Cerebellar nuclear complex (tissue), 1 donor: ENCODE measurements at places on chromosomes 2 and 18.

DNA sequence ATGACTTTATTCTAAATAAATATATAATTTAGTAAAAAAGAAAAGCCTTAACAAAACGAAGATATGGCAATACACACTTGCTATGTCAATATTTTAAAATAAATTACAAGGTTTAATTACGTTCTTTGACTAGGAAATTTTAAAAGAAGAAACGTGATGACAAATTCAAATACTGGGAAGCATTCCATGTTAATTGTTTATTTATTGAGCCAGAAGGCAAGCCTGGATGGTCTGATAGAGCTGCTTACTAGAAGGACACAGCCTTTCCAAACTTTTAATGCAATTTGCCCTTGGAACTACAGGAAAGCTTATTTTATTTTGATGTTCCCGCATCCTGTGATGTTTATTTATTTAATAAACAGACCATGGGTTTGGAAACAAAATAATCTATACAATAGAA is 33.4 kb upstream of the DSEL start:
- no peak for DNase-seq

DNA sequence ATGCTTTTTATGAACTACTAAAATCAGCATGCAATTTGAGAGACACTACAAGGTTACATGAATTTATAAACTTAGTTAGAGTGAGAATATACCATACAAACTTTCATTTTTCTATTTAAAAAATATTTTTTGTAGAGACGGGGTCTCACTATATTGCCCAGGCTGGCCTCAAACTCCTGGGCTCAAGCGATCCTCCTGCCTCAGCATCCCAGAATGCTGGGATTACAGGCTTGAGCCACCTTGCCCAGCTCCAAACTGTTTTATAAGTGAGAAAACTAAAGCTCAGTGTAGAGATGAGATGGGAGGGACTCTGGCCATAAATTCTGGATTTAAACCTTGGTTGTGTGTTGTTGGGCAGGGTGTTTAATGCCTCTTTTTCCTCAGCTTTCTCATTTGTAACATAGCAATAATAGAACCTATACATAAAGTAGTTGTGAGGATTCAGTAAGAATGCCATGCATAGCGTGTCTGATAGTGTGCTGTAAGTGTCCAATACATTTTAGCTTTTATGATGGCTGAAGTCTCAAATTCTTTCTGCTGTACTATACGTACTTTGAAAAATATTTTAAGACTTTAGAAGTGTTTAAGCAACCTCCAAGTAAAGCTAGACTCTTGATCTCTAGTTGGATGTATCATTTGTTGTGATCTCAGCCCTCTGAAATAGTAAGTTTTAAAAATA is 9.7 kb downstream of the CAB39 start:
- no peak for DNase-seq

GRCh38 chr18:22848615-22849014 is 84.5 kb upstream of the RBBP8 start:
- DNase-seq, result no peak

- DNase-seq, result no peak
Measured at GRCh38 chr18:79919089-79919488, 32.4 kb downstream of the SLC66A2 start.

DNA sequence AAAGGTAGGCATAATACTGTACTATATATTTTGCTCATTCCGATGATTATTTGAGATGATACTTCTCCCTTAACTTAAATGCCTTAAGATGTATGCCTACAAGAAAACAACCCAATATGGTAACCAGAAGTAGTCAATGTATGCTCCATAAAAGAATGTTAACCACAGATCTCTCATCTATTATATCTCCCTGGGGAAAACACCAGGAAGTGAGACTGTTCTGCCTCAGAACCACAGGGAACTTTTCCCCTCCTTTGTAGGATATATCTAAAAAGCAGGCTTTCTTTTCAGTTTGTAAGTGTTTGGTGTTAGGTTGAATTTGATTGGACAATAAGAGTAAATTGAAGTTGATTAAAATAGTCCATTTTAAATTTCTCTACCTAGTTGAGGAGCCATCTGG is 1160.5 kb upstream of the NXPH2 start:
- no peak for DNase-seq
